Right lobe of liver (tissue), 6 donors: ENCODE measurements at places on chromosomes 4 and X.

GRCh38 chrX:136752796-136753195 is 27.9 kb downstream of the ARHGEF6 start:
- no peak for DNase-seq

DNA sequence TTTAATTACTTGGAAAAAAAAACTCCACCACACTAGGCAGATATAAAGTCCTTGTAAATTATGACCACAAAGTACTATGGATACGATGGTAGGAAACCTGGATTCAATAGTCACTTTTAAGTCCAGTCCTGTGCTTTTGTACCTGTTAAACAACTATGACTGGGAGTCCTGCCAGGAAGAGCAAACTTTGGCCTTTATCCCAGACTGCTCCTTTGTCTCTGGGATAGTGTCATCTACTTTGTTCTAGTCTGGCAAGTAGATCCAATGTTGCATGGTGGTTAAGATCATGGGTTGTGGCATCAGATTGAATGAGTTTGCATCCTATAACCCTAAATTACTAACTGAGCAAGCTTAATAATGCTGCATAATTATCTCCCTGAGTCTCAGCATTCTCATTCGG is 175.3 kb upstream of the FGF13 start:
- peak; percentile 56 for DNase-seq

GRCh38 chrX:66680451-66680850 is 41.6 kb upstream of the EDA2R start:
- no peak for DNase-seq

DNA sequence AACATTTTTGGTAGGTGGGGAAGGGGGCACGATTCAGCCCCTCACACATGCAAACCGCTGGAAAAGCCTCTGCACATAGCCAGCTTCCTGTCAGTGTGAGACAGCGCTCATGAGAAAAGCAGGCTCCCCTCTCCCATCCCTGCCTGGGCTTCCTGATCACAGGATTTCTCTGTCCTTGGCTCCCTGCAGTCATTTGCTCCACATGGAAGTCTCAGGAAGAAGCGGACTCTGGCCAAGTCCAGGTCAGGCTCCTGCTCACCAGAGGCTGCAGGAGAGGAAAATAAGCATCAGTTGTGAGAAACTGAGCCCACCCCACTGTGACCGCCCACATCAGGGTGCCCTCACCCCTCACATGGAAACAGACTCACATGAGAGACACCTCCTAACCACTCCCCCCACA is 664.3 kb upstream of the TENM3 start:
- no peak for DNase-seq

- DNase-seq: no peak
These were observed 1012.9 kb upstream of the FTHL17 start for GRCh38 chrX:32084757-32085156.

GRCh38 chr4:85218756-85219155 is 252.3 kb upstream of the WDFY3 start:
- no peak for DNase-seq
